ENCODE measurements at places on chromosomes 3 and 15. TPM values are rescaled to one million over a fixed set of nuclear protein-coding genes. Genes with fewer than 3 reads are reported as not detected.

Gene PRICKLE2
- not detected for total RNA-seq

Gene SAMMSON
- not detected for total RNA-seq

Gene CRYGS
- total RNA-seq, result 5.6 TPM

Gene PLEKHO2
- 17.0 TPM for total RNA-seq

Gene PLS1
- total RNA-seq, result 6.2 TPM

Gene WWTR1
- total RNA-seq, result 2.6 TPM

Gene FILIP1L
- 4.5 TPM for total RNA-seq

Gene STRIT1
- not detected for total RNA-seq

Gene THBS1
- total RNA-seq, result 0.32 TPM

Gene MASP1
- total RNA-seq, result not detected

Gene EFCC1
- total RNA-seq, result 0.11 TPM
